Activated CD4-positive, alpha-beta T cell treated with anti-CD3 and anti-CD28 coated beads, Interleukin-2, amount 50 U/mL, for 4 hours (primary cell): ENCODE measurements at places on chromosomes 12 and 14.

- no peak for DNase-seq
These were observed 22.0 kb upstream of the ULK1 start for GRCh38 chr12:131872154-131873051.

GRCh38 chr14:70811578-70811977, 2.3 kb upstream of the MAP3K9 start:
- DNase-seq: no peak

GRCh38 chr12:8064131-8064530, 2.0 kb downstream of the C3AR1 start:
- no peak for DNase-seq

GRCh38 chr12:111022386-111022785, 102.0 kb upstream of the MYL2 start:
- DNase-seq: no peak

DNA sequence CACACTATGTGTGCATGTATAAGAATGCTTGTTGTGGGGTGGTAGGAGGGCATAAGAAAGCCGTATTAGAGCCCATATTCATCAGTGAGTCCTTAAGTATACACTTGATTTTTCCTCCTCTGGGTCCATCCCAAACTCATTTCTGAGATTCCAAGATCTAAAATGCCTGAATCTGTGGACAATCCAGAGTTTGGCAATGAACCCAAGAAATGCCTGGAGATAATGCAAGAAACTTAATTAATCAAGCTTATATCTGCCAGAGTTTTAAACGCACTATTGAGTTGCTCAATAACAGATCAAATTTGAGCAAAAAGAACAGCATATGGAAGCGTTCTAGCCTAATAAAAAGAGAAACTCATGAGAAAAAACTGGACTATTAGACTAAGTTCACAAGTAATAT, 143.4 kb upstream of the NAV3 start:
- no peak for DNase-seq

DNA sequence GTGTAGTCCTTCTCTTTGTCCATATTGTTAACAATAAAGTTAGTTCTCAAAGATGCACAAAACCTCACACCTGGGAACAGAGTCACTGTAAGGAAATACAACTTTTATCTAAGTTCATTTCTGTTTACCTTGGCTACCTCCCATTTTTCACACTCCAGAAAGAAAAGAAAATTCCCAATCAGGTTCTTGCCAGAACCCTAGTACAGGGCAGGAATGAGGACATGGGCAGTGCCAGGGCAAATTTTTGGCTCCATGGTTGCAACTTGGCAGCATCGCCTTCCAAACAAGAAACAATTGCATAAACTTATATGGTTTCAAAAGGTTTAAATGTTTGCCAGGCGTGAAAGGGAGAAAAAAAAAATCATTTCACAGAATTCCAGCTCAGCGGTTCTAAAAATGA, 296.3 kb upstream of the PRKD1 start:
- no peak for DNase-seq

- no peak for DNase-seq
These were observed 358.0 kb downstream of the DAD1 start for GRCh38 chr14:22231018-22231417.

DNA sequence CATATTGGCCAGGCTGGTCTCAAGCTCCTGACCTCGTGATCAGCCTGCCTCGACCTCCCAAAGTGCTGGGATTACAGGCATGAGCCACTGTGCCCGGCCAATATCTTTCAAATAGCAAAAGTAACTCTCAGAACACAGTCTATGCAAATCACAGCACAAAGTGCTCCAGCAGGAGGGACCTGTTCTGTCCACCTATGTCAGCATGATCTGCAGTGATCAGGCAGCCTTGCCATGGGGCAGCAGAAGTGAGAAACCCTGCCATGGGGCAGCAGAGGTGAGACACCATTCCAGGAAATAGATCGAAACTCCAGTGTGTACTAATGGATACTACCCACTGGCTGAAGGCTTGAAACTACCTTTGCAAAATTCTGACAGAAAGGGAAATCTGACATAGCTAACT, 78.5 kb upstream of the EIF5 start:
- DNase-seq: no peak

DNA sequence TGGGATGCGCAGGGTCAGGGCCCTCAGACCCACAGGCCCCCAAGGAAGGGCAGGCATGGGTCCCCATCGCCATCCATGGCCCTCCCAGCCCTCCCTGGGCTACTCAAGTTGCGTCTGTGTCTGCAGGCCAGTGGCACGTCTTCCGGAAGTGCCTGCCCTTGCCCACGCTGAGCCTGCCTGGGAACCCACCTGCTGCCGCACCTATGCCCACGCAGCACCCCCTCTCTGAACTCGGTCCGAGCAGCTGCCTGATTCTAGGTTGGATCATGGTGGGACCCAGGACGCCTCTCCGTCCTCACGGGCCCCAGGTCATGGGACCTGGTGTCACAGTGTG, 182.8 kb downstream of the ADGRD1 start:
- no peak for DNase-seq

DNA sequence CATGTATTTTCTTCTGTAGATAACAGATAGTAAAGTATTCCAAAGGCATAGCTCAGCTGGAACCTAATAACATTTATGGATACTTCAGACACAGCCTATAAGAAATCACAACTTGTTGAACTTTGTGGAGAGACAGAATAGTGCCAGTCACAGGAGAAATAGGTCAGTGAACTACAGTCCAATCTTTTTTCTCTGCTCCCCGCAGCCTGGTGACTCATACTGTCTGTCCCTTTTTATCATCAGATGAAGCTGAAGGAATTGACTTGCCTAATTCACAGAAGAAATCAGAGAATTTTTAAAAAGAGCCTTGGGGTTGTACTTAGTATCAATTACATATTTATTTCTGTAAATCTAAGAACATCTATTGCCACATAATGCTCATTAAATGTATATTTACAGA, 222.3 kb downstream of the ALG10 start:
- DNase-seq: no peak

DNA sequence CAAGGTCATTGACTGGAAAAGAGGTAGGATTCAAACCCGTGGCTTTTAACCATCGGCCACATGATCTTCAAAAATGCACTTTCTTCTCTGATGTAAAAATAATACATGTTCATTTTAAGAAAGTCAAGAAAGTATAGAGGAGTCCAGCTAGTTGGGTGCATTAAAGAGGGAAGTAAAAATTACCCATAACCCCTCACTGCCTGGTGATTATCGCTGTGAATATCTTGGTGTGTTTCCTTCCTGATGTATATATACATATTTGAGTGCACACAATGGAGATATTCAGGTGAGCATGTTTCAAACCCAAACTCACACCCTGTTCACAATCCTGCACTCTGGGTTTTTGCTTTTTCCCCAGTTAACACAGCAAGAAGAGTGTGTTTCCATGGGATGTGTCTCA, 47.5 kb upstream of the OAS1 start:
- DNase-seq: no peak

DNA sequence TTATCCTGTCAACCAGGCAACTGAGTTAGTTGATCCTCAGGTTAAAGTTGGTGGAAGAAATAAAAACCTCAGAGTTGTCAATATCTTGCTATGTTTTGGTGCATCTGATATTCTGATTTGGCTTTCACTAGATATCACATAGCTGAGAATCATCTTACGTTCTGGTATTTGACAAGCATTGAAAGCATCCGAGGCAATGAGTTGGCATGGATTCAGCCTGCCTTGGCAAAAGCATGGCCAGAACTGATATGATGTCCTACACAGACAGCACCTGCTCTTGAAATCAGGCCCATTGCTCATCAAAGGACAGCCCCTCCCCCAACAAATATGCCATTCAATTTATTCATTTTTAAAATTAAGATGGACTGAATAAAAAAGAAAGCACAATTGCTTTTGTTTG, 320.7 kb upstream of the ATP2B1 start:
- no peak for DNase-seq

DNA sequence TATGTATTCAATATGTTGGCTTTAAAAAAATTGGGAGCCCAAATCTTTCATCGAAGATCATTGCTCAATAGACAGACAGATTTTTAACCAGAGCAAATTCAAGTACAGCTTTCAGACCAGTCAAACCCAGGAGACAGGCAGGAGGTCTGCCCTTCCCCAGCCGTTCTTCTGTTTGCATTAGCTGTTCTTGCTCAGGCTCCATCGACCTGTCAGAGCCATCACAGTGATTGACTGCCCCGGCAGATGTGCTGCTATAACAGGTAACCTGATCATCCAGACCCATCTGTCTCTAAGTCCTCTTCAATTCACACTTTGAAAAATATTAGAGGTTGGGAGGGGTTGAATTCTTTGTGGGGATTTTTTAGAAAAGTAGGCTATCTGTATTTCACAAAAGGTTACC, 453.5 kb downstream of the FOXG1 start:
- no peak for DNase-seq

DNA sequence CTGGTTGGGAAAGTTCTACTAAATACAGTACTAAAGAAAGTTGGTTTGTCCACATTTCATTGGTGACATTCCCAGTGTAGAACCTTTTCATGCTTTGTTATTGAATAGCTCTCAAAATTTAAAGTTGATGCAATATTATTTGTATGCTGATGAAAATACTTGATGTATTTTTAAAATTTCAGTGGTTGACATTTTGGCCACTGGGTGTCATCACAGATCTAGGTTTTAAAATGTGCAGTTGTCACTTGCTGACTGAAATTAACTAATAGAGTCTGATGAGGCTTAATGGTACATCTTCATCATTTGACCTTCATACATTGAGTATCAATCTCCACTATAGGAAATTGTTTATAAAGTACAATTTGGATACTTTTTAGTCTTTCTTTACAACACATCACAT, 37.1 kb downstream of the CMAS start:
- peak; percentile 9 for DNase-seq

DNA sequence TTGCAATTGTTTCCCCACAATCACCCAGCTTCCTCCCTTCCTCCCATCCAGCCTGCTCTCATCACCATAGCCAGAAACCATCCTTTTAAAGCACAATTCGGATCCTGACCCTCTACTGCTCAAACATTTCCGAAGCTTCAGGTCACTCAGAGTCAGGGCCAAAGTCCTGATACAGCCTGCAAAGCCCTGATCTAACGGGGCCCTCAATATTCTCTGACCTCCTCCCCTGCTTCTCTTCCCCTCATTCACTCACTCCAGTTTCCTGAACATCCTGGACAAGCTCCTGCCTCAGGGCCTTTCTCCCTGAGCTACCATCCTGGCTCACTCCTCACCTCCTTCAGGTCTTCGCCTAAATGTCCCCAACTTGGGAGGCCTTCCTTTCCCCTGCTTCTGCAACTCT, 46.1 kb downstream of the PITPNM2 start:
- no peak for DNase-seq

- DNase-seq: no peak
These were observed 214.3 kb upstream of the CDKN3 start for GRCh38 chr14:54182419-54183045.

GRCh38 chr14:30296931-30297405, 262.0 kb upstream of the G2E3 start:
- DNase-seq: no peak

DNA sequence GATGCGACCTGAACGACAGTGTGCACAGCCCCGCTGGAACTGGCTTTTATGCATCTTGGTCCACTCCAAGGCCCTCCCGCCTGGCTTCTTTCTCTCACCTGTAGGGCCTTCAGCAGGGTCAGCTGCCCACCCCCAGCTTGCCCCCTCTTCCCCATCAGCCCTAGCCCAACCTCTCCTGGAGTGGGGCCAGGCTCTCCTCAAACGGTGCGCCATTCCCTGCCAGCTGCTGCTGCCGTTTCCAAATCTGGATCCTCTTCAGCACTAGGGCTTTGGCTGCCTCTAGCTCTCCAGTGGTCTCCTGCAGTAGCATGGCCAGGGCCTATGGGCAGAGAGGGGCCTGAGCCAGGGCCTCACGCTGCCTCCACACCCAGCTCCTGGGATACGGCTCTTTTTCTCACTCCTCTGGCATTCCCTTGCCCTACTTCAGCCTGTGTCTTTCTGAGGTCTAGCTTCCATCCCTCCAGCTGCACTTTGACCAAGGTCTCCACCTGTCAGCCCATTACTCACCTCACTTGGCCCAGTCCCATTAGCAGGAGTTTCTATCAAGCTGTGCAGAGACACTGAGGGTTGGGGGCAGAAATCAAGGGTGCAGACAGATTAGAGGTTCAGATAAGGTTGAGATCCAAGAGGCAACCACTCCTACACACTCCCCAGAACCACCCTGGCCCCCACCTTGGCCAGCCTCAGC, 5.0 kb downstream of the STAT6 start:
- no peak for DNase-seq

- peak; percentile 58 for DNase-seq
These were observed 12.9 kb downstream of the SPRYD3 start for GRCh38 chr12:53065975-53066931.

DNA sequence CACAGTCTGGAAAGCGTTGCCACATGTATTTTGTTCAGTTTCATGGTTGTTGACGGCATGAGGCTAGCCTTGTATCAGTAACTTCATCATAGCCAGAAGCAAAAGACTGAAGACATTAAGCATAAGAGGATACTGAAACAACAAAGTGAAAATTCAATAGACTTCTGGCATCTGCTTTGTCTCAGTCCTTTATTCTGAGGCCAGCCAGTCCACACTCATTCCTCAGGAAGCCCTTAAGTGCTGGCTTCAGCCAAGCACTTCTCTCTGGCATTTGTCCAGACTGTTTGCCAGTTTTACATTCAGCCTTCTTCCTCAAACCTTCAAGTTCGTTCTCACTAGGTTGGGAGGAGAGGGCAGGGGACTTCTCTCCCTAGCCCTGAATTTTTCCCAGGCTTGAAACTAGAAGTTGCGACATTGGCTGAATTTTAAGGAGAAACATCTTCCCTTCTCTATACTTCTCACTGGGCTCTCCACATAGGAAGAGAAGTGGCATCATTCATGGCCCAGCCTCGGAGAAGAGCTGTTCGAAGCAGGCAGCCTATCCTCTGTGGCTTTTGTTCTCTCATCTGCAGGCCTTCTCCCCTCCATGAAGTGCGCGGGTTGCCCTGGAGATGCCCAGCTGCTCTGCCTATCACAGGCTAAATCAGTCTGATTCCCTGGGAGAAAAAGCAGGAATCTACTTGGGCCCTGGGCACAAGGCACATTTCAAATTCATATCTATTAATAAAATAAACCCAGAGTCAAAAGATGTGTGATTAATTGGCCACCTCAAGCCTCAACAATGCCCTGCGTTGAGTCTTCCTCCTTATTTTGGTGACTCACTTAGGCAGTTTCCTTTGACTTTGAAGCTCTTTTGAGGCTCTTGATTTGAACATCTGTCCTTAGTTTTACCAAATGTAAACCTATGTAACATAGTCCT, 130.9 kb upstream of the PLEKHA5 start:
- no peak for DNase-seq

- DNase-seq: no peak
These were observed 19.2 kb downstream of the ITPR2 start for GRCh38 chr12:26813812-26814211.

- DNase-seq: no peak
These were observed 40.5 kb downstream of the CD163L1 start for GRCh38 chr12:7403466-7403865.

DNA sequence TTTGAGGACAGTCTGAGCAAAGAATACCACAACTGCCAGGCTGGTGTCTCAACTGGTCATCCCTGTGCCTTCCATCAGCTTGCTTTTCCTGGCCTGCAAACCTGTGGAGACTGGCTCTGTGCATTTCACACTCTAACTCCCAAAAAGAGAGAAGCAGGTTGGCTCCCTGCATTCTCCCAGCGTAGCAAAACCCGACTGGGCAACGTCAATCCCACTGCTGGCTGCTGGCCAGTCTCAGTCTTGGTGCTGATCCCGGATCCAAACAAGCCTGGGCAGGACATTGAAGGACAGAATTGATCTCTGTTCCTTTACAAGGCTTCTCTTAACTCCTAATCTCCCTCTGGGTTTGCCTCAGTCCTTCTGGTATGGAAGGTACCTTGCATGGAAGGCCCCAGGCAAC, 65.4 kb downstream of the FZD10 start:
- DNase-seq: no peak

GRCh38 chr12:100956311-100956852, 161.8 kb downstream of the ANO4 start:
- no peak for DNase-seq

GRCh38 chr12:46865311-46865710, 39.5 kb upstream of the SLC38A4 start:
- DNase-seq: no peak
